ENCODE measurements at places on chromosomes 12 and 14.

GRCh38 chr14:45361727-45362126 is 108.7 kb upstream of the MIS18BP1 start:
- DNase-seq: no peak

DNA sequence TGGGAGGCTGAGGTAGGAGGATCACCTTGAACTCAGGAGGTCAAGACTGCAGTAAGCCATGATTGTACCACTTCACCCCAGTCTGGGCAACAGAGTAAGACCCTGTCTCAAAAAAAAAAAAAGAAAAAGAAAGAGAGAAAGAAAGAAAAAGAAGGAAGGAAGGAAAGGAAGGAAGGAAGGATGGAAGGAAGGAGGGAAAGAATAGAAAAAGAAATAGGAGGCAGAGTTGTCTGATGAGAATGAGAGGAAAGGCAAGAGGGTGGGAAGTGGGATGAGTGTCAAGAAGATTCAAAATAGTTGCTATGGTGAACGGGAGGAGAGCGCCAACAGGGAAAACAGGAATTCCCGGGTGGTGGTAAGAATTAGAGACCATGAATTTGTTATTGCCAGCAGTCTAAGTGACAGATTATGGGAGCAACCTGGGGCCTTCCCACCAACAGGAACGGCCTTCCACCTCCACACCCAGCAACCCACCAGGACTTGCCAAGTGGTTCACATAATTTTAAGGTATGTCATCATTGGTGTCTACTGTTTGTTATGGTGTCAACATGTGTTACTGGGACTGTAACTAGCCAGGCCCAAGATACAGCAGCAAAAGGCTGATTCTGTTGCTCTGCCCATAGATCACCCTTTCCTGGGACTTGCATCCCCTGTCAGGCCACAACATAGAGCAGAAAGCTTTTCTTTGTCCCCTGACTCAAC is 36.1 kb upstream of the C12orf76 start:
- DNase-seq: no peak

GRCh38 chr12:113297214-113297587 is 37.7 kb downstream of the SLC8B1 start:
- DNase-seq: no peak

GRCh38 chr12:82314406-82314892 is 43.7 kb downstream of the CCDC59 start:
- no peak for DNase-seq

- DNase-seq: no peak
These were observed 108.0 kb downstream of the DERA start for GRCh38 chr12:16019136-16019535.

DNA sequence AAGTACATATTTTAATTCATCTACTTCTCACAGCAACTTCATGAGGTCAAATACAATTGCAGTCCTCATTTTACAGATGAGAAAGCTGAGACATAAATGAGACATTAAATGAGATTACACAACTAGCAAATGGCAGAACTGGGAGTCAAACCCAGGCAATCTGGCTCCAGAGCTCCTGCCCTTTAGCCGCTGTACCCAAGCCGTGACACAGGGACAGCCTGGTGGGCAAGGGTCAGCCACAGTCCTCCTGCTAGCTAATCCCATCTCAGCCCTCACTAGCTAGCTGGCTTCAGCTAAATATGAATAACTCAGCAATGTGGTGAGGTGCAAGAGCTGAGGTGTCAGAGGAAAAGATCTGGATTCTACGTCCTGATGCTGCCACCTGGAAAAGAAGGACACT is 54.8 kb downstream of the NINJ2 start:
- no peak for DNase-seq

DNA sequence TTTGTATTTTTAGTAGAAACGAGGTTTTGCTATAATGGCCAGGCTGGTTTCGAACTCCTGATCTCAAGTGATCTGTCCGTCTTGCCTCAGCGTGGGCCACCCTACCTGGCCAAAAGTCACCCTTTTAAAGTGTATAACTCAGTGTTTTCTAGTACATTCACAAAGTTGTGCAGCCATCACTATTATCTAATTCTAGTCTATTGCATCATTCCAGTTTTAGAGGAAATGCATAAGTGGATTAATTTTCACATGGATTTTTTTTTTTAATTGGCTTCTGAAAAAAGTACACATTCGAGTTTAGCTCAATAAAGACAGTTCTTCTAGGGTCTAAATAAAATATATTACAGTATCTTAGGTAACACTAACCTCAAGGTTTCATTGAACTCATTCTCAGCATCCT is 3.7 kb downstream of the DEPDC4 start:
- DNase-seq: no peak

DNA sequence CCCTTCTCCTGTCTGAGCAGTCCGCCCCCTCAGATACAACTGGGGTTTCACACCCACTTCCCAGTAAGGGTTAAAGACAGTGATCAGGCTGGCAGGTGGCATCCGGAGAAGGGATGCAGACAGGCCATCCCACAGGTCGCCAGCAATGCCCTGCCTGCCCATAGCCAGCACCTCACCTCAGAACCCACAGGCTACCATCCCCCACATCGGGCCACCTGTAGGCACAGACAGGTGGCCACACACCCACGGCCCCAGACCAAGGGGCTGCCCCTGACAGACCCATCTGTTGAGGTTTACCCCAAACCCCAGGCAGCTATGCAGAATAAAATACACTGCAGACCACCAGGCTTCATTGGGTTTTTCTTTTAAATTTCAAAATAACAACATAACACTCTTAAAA is 57.5 kb downstream of the CCNK start:
- no peak for DNase-seq

DNA sequence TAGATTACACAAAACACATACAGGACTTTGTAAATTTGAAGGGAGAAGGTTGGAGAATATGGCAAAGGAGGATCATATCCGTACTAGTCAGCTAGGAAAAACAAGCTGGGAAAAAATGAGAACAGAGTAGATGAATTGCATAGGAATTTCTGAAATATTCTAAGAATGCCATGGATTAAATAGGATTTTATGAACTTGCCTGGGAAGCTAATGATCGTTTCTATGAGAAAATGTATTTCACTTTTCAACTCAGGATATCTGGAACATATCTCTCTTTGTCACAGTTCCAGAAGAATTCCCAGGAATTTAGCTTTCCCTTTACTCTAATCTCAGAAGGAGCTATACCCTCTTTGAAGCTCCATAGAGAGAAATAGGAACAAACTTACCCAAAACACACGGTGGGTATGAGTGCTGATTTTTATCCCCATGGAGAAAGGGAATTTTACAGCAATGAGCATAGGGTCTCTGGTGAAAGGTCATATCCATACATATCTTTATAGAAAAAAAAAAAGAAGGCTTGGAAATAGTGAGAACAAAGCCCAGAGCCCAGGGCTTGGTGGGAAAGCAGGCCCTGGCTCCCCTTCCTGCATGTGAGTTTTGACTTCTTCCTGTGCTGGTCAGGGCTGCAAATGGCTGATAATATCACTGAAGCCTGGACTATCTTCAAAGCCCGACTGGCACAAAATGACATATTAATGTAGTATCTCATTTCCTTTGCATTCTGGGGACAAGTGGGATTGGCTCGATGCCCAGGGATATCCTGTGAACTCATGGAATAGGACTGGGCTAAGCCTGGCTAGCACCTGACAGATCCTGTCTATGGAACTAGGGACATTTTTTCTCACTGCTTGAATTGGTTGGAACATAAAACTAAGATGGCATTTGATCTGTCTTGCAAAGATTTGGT is 136.3 kb downstream of the AEBP2 start:
- DNase-seq: no peak

GRCh38 chr12:124809391-124809790 is 54.3 kb downstream of the SCARB1 start:
- DNase-seq: no peak

GRCh38 chr14:68191567-68192321 is 372.2 kb downstream of the RAD51B start:
- DNase-seq: no peak

DNA sequence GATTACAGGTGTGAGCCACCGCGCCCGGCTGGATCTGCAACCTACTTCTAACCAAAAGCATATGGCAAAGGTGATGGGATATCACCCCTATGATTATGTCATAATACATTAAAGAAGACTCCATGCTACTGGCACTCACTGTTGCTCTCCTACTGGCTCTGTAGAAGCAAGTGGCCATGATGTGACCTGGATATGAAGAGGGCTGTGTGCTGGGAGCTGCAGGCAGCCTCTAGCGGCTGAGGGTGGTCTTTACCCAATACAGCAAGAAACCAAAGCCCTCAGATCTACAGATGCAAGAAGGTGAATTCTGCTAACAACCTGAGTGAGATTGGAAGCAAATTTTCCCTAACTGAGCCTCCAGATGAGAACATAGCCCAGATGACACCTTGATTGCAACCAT is 34.2 kb upstream of the TRIM9 start:
- DNase-seq: no peak

DNA sequence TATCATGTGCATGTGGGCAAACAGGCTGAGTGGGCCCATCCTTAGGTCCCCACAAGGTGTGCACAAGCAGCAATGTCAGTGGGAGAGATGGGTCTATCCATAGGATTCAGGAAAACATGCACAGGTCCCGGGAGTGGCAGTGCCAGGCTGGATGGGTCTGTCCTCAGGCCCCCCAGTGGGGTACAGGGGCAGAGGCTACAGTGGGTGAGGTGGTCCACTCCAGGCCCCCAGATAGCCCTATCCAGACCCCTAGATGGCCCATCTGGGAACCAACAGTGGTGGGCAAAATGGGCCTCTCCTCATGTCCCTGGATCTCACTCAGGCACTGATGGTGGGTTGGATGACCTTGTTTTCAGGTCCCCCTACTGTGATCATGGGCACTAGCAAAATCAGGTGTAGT is 277.8 kb upstream of the SYT1 start:
- no peak for DNase-seq

- DNase-seq: no peak
These were observed 348.9 kb upstream of the FAR2 start for GRCh38 chr12:28800129-28800528.

DNA sequence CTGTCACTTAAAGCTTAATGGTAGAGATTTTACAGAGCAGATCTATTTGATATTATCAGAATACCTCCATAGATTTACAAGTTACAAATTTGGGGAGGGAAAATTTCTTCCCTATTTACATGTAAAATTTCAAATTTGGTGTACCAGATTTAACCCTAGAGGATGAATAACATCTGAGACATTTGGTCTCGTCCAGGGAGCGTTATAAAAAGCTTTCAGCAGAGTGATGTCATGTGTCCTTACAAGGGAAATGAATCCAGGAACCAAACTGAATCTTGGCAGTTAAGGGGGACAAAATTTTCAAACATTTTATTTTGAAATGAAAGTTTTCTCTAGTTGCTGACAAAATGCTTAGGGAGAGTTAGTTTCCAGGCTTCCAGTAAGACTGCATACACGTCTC is 4.5 kb upstream of the CDK17 start:
- DNase-seq: no peak

GRCh38 chr14:101797856-101798255 is 36.3 kb downstream of the PPP2R5C start:
- no peak for DNase-seq

GRCh38 chr12:89364058-89364457 is 11.8 kb upstream of the DUSP6 start:
- DNase-seq: no peak

DNA sequence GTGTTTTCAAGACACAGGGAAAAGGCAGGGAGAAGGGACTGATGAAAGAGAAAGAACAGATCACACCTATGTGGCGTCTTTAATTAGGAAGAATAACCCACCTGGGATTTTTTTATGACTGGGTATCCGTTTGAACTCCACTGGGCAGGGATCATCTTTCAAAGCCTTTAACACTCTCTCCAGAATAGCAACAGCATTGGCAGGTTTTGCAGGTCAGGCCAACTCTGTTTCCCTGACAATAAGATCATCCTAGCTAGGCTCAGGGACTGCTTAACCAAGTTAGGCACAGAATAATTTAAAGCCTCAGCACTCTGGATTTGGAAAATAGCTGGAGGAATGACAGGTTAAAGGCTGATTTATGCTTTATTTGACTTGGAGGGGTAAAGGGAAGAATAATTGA is 117.6 kb downstream of the SUDS3 start:
- no peak for DNase-seq

DNA sequence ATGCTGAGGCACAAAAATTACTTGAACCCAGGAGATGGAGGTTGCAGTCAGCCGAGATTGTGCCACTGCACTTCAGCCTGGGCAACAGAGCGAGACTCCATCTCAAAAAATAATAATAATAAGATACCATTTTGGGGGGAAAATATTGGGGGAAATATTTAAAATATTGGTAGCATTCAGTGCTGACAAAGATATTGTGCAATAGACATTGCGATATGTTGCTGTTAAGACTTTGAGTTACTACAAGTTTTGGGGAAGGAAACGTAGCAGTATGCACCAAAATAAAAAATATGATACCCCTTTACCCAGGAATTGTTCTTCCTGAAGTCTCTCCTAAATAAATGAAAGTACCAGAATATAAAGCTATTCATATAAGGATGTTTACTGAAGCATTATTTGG is 37.7 kb upstream of the MYBPC1 start:
- DNase-seq: no peak

DNA sequence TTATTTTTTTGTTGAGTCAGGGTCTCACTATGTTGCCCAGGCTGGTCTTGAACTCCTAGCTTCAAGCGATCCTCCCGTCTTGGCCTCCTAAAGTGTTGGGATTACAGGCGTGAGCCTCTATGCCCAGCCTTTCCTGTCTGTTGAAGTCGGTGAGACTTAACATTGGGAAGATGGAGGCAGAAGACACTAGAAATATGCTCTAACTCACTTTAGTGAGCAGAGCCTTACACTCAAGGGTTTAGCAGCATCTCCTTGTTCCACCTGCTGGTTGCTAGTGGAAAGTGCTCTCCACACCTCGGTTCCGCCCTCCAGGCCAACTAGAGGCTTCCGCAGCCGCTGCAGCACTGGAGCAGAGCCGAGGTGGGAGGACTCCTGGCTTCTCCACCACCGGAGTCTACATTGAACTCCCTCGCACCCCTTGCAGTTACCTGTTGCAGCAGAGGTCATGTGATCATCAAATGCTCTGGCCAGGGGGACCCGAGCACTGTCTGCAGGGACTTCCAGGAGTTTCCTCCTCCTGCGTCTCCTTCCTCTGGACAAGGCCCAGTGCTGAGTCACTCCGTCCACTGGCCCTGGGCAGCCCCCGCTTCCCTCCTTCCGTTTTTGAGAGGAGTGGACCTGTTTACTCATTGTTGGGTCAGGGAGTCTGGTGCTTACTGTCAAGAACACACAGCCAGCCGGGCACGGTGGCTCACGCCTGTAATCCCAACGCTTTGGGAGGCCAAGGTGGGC is 9.4 kb upstream of the HVCN1 start:
- peak; percentile 35 for DNase-seq

GRCh38 chr12:102479939-102480338 is 424 bp downstream of the IGF1 start:
- no peak for DNase-seq

GRCh38 chr12:95637471-95638155 is 86.3 kb upstream of the USP44 start:
- DNase-seq: no peak
